HT1080 (cell line): ENCODE measurements at places on chromosomes 4 and X. TPM values are rescaled to one million over a fixed set of nuclear protein-coding genes. Genes with fewer than 3 reads are reported as not detected.
A peak's percentile ranks its signal among the peaks of the same experiment; 100 is the strongest.

DNA sequence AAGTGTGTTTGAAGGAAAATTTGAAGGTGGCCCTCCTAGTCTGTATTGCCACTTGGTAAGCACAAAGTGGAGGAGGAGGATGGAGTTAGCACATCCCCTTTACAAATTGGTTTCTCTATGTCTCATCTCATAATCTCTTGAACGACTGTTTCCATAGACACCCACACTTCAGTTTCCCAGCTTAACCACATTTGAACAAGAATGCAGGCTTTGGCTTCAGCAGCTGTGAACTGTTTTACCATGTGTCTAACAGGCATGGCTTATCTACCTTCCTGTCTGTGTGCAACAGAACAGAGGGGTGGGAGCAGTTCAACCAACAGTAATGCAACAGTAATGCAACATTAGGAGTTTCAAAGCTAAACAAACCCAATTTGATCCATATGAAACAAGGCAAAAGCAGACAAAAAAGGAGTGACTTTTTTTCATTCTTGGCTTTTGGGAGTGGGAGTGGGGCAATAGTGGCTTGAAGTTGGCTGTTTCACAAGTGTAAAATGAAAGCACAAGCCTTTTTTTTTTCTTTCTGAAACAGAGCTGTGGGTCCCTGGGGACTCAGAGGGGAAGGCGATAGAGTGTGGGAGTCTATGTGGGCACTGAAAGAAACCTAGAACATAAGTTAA, 108.0 kb downstream of the ITM2A start:
- no peak for DNase-seq

- peak; percentile 94 for DNase-seq
Measured at GRCh38 chr4:119735165-119735651, 106.6 kb upstream of the PDE5A start.

- no peak for DNase-seq
Measured at GRCh38 chrX:52839137-52839536, 28.1 kb downstream of the XAGE5 start.

DNA sequence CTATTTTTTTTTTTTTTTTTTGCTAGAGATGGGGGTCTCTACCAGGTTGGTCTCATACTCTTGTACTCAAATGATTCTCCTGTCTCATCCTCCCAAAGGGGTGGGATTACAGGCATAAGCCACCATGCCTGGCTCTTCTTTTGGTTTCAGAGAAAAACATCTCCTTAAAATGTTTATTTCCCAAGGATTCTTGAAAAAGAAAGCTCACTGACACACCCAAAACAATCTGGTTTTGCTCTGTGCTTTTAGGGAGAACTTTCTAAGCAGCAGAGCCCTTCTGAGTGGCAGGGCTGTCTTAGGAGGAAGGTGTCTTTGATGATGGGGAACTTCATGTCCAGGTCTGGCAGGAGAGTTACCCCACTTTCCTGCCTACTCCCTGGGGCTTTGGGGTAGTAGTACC, 1.2 kb downstream of the SOD3 start:
- no peak for DNase-seq

DNA sequence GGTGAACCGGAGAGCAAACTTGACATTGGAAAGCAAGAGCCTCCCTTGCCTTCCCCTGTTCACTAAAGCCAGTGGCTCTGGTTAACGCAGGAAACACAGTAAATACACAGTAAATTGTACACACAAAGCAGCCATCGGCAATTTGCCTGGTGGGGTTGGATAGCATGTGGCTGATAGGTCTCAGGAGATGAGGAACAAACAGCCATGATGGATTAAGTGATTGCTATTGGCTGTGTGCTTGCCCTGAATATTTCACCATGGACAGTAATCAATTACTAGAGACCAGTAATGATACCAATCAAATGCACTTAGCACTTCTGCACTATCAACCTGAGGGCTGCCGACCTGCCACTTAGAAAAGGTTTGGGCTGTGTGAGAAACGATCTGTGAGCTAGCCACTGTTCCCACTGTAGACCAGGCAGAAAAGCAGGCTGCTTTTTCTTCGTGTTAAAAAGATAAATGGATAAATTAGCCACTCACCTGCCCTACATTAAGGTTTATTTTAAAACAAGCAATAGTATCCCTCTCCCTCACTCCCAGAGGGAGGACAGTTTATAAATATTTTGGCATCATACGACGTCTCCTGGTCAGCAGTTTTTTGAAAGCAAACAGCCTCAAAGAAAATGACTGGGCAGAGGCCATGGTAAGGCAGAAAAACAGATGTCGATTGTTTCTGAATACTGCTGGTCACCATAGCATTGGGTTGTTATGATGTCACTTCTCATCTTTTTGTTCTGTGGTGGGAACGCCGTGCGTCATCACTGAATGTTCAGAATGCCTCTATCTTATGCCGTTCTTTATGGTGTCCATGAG, 167.1 kb downstream of the MAML3 start:
- DNase-seq, result no peak

DNA sequence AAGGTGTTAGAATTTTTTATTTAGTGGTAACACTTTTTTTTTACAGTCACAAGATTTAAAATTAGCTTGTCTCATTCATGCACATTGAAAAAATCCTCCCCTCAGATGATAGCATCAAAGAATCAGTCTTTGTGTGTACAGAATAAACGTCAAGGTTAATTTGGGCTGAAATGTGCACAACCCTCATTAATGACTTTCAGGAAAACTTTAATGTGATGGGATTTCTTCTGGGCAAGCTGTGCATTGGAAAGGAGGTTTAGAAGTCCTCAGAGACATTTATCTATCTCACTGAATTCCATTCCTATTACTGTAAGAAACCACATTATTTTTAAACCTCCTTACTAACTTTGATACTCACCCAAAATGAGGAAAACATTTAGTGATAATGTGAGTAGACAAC, 88.2 kb upstream of the TECRL start:
- peak; percentile 13 for DNase-seq

DNA sequence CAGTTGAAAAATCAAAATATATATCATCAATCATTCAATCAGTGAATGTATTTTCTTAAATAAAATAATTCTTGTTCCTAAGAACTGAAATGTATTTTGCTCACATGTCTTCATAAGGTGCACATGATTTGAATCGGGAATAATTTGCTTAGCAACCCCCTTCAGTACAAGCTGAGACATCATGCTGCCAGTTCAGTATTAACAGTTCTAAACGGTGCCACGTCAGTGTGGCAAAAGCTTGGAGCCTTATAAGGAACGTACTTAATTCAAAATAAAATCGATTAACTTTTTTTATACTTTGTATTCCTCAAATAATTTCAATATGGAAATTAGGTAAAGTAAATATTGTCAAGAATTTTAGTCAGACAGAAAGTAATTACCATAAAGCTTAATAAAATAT, 287.9 kb downstream of the CCSER1 start:
- no peak for DNase-seq

DNA sequence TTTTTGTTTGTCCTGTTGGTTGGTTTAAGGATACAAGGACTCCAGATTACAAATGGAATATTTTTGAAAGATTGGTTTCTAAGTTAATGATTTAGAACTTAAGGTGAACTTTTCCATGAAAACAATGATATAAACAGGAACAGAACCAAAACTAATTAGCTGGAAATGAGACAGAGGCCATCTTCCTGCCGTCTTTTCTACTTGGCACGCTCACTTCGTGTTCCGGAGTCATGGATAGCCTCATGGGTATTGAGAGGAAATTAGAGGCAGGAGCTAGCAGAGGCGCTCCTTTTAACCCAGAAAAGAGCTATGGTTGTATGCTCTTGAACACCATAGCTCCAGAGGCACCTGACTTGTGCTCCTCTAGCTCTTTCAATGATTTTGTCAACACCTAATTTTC, 2.4 kb downstream of the FAM241A start:
- peak; percentile 48 for DNase-seq

DNA sequence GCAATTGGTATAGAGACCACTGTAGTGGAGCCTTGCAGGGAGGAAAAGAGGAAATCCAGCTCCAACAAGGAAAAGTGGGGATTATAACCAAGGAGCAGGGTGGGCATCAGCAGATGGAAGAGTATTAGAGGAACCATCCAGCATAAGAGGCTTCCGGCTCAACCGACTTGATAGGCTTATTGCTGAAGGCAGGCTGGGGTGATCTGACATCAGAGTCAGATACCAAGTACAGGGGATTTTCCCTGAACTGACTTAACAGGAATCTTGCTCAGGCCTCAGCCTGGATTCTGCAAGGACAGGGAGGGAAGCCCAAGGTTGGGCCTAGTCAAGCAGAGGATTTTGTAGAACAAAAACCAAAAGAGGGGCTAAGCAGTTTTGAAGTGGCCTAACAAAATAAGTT, 129.6 kb downstream of the DCLK2 start:
- DNase-seq, result no peak

- no peak for DNase-seq
Measured at GRCh38 chr4:99947190-99947578, 766 bp upstream of the DNAJB14 start.

NEUROG2 gene
- 0.03 and 0.05 TPM in 2 replicates for total RNA-seq

NFKB1 gene
- 30.8 and 33.8 TPM in 2 replicates for total RNA-seq

CPLX1 gene
- total RNA-seq, result not detected in 2 replicates

STBD1 gene
- 3.5 and 4.7 TPM in 2 replicates for total RNA-seq

FAM47E gene
- not detected in 2 replicates for total RNA-seq
